NCI-H1417 treated with DMSO at 0.1 percent for 48 hours (cell line): ENCODE measurements at places on chromosomes 3 and 15.

- DNase-seq, result no peak
These were observed 23.1 kb upstream of the TRIM71 start for GRCh38 chr3:32794487-32795308.

GRCh38 chr3:171862993-171863521, 19.9 kb downstream of the TMEM212 start:
- DNase-seq, result no peak

DNA sequence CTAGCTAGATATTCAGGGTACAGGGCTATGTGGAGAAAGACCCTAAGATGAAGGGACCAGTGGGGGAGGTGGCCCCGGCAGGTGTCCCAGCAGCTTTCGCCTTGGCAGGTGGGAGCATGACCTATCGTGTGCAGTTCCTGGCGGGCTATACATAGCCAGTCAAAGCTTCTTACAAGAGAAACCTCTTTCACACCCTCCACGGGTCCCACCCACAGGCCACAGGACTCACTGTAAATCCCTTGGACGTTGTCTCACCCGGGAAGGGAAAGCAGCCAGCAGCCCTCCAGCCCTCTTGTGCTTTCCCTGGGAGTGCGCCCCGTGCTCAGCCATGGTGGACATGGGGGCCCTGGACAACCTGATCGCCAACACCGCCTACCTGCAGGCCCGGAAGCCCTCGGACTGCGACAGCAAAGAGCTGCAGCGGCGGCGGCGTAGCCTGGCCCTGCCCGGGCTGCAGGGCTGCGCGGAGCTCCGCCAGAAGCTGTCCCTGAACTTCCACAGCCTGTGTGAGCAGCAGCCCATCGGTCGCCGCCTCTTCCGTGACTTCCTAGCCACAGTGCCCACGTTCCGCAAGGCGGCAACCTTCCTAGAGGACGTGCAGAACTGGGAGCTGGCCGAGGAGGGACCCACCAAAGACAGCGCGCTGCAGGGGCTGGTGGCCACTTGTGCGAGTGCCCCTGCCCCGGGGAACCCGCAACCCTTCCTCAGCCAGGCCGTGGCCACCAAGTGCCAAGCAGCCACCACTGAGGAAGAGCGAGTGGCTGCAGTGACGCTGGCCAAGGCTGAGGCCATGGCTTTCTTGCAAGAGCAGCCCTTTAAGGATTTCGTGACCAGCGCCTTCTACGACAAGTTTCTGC, 15.0 kb downstream of the GRK7 start:
- DNase-seq, result no peak

GRCh38 chr15:31326156-31326874, at the start of gene KLF13:
TSS of gene KLF13 (plus strand) at chr15:31326835. CDS start at chr15:31327213, 378 bp downstream.
- peak; percentile 99 for DNase-seq

DNA sequence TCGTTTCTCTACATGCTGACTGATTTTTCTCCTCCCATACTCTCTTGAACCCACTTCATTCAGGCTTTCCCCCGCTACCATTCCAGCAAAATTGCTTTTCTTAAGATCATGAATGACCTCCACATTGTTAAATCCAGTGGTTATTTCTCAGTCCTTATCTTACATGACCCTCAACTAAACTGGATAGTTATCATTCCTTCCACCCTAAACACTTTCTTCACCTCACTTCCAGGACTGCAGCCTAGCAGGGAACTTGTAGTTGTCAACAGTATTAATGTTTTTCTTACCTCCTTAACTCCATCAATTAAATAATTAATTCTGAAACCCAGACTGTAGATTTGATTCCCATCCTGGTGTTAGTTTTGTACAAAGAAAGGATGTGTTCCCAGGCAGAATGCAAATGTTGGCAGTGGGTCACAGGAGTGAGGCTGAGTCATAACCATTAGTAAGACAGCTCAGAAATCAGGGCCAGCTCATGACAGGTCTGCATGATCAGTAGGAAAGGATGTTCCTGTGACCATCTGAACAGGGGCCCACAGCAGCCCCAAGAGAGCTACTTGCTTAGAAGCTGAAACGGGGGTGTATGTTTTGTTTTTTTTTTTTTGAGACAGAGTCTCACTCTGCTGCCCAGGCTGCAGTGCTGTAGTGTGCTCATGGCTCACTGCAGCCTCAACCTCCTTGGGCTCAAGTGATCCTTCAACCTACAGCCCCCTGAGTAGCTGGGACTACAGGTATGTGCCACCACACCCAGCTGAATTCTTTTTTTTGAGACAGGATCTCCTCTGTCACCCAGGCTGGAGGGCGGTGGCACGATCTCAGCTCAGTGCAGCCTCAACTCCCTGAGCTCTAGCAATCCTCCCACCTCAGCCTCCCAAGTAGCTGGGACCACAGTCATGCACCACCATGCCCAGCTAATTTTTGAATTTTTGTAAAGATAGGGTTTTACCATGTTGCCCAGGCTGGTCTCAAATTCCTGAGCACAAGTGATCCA, 9.1 kb downstream of the BCL2L10 start:
- DNase-seq, result no peak

GRCh38 chr3:56874269-56874668, 72.5 kb upstream of the ARHGEF3 start:
- DNase-seq, result no peak
